ENCODE measurements at places on chromosomes 13 and 19. TPM values are rescaled to one million over a fixed set of nuclear protein-coding genes. Genes with fewer than 3 reads are reported as not detected.

Gene ACTMAP
- 17.0 TPM for total RNA-seq

Gene MAB21L1
- total RNA-seq = not detected

Gene FPR1
- not detected for total RNA-seq

Gene CEACAM3
- not detected for total RNA-seq

Gene RNF225
- 0.27 TPM for total RNA-seq

Gene GRIN2D
- 0.09 TPM for total RNA-seq

Gene THSD1
- total RNA-seq = 0.34 TPM

Gene FARP1
- 1.1 TPM for total RNA-seq

Gene ZNF699
- 7.1 TPM for total RNA-seq

Gene DIAPH3
- total RNA-seq = 24.2 TPM

Gene LMTK3
- total RNA-seq = 3.4 TPM

Gene RNF113B
- not detected for total RNA-seq

Gene YJEFN3
- 9.5 TPM for total RNA-seq

Gene IFNL1
- 0.25 TPM for total RNA-seq

Gene UGGT2
- total RNA-seq = 0.68 TPM

Gene NTF4
- total RNA-seq = not detected

Gene KIR2DL1
- not detected for total RNA-seq

Gene TMEM272
- total RNA-seq = not detected

Gene ACER1
- 0.18 TPM for total RNA-seq

Gene PLVAP
- not detected for total RNA-seq

Gene RCBTB2
- 19.3 TPM for total RNA-seq

Gene FCHO1
- 85.4 TPM for total RNA-seq

Gene SCGB2B2
- 0.77 TPM for total RNA-seq

Gene MBD3L2
- not detected for total RNA-seq

Gene LCP1
- total RNA-seq = 1,165 TPM

Gene NFIC
- 11.5 TPM for total RNA-seq

Gene HOMER3
- not detected for total RNA-seq

Gene PPM1N
- total RNA-seq = 1.5 TPM

Gene SULT2A1
- not detected for total RNA-seq

Gene MUC16
- total RNA-seq = not detected

Gene PPP1R37
- 18.4 TPM for total RNA-seq

Gene CEACAM21
- 44.3 TPM for total RNA-seq

Gene ZNF845
- total RNA-seq = 9.6 TPM

Gene ZFP36
- 74.0 TPM for total RNA-seq

Gene IGFL1
- not detected for total RNA-seq

Gene SLITRK1
- not detected for total RNA-seq

Gene DKKL1
- total RNA-seq = not detected

Gene STAP2
- 10.6 TPM for total RNA-seq

Gene IGSF23
- not detected for total RNA-seq

Gene NR2C2AP
- total RNA-seq = 43.9 TPM

Gene DOCK6
- 0.16 TPM for total RNA-seq

Gene SLC25A42
- total RNA-seq = 18.6 TPM

Gene ENOX1
- total RNA-seq = not detected

Gene FAM124A
- total RNA-seq = 0.36 TPM

Gene LYL1
- total RNA-seq = 8.8 TPM

Gene RNF17
- total RNA-seq = not detected
